ENCODE measurements at places on chromosomes 7 and 10.
A peak's percentile ranks its signal among the peaks of the same experiment; 100 is the strongest.

DNA sequence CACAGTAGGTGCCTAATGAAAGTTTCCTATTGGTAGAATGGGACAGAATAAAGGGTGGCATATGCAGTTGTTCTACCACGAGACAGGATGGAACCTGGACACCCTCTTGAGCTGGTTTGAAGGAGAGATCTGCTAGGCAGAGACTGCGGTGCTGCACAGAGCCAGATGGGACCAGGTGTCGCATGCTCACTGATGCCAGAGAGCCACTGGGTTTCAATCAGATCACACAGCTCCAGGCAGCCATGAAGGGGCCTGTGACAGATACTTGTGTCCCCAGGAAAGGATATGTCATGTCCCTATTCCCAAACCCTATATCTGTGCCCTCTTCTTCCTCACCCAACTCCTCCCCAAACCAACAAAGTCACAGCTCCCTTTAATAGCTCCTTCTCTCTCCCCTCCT lies 235.7 kb downstream of the PRPF18 start:
- no peak for DNase-seq

- peak; percentile 54 for DNase-seq
Observed at GRCh38 chr10:4586776-4587175, 239.2 kb upstream of the AKR1E2 start.

DNA sequence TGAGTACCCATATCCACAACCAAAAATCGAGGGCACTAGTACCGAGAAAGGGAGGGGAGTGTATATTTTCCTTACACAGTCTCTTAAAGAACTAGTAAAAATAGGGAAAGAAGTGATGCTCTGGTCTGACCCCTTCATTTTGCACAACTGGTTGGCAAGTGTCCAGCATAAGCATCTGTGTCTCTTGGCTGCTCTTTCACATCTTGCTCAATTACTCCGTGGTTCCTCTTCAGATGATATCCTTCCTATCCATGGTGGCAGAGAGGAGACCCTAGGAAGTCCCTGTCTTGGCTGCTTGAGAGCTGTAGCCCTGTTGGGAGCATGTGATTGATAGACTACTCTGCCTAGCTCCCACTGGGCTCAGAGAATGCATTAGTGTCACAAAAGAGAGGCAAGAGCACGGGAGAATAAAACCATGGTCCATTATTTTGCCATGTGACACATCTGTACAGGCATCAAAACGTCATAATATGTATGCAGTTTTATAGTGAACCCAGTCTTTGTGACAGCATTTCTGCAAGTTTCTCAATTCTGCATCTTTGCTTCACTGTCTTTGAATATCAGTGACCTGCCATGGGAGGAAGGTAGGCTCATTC lies 111.8 kb upstream of the ANKRD1 start:
- DNase-seq: no peak

DNA sequence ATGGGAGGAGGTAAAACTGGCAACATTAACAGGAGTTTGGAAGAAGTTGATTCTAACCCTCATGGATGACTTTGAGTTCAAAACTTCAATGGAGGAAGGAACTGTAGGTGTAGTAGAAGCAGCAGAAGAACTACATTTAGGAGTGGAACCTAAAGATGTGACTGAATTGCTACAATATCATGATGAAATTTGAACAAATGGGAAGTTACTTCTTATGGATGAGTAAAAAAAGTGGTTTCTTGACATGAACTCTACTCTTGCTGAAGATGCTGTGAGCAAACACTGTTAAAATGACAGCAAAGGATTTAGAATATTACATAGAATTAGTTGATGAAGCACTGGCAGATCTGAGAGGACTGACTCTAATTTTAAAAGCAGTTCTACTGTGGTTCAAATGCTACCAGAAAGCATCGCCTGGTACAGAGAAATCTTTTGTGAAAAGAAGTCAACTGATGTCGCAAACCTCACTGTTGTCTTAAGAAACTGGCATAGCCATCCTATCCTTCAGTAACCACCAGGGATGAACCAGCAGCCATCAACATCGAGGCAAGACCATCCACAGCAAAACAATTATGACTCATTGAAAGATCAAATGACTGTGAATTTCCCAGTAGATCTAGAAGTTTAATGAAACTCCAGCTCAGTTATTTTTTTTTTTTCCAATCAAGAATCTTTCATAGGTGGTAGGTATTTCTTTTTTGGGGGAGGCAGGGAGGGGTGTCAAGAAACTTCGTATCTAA lies 20.8 kb downstream of the BRAF start:
- peak; percentile 5 for DNase-seq

GRCh38 chr10:83677795-83678194 lies 461.5 kb upstream of the GHITM start:
- no peak for DNase-seq

- peak; percentile 85 for DNase-seq
Observed at GRCh38 chr10:89029785-89030437, 39.3 kb downstream of the FAS start.

GRCh38 chr10:68601501-68602265 lies 41.5 kb downstream of the TET1 start:
- DNase-seq: no peak

GRCh38 chr7:152710153-152710442 lies 34.2 kb upstream of the XRCC2 start:
- no peak for DNase-seq

DNA sequence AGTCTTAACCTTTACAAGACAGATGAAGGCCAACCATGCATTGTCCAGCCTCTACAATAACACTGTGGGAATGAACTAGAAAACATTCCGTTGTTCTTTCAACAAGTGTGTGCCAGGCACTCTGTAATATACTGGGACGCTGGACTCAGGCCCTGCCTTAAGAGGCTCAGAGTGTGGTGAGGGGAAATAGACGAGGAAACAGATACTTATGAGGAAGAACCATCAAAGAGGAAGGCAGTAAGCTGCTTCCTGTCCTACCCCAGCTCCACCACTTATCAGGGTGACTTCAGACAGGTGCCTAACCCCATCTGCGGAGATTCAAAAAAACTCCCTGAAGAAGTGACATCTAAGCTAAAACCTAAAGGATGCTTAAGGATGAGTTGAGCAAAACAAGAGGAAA lies 8.9 kb upstream of the TRIM8 start:
- DNase-seq: no peak

- peak; percentile 61 for DNase-seq
Observed at GRCh38 chr7:5422396-5423305, 983 bp downstream of the TNRC18 start.

DNA sequence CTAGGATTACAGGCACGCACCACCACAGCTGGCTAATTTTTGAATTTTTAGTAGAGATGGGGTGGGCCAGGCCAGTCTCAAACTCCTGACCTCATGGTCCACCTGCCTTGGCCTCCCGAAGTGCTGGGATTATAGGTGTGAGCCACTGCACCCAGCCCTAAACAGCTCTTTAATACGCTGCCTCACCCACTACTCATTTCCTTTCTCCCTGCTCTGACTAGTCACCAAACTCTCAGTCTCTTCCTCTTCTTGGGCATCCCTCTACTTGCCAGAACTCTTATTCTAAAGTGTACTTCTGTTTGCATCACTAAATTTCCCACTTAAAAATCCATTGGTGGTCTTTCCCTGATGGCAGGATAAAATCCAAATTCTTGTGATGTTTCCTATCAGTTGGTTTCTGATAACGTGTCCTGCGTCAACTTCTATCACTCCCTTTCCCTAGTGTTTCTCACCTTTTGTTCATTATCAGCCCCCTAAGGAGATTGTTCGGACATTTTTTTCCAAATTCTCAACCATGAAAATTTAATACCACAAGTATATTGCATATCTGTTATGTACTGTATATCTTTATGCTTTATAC lies 124.7 kb downstream of the CUBN start:
- DNase-seq: no peak
